ENCODE measurements at places on chromosomes 2 and 18.

- no peak for DNase-seq
Measured at GRCh38 chr2:203567691-203568090, 32.6 kb upstream of the RAPH1 start.

GRCh38 chr2:59932341-59932740, 621.1 kb downstream of the BCL11A start:
- DNase-seq, result no peak

GRCh38 chr18:37567994-37568359, 2.4 kb upstream of the CELF4 start:
- DNase-seq, result peak; percentile 47

GRCh38 chr18:8963876-8964275, 138.6 kb upstream of the NDUFV2 start:
- no peak for DNase-seq

GRCh38 chr2:54522624-54523281, 66.6 kb downstream of the SPTBN1 start:
- peak; percentile 73 for DNase-seq
